ENCODE measurements at places on chromosomes 7 and 10. TPM values are rescaled to one million over a fixed set of nuclear protein-coding genes. Genes with fewer than 3 reads are reported as not detected.

FBH1 gene
- total RNA-seq, result 97.8 TPM

CRPPA gene
- total RNA-seq, result 1.5 TPM

PALD1 gene
- total RNA-seq, result 0.33 TPM

C10orf67 gene
- total RNA-seq, result under 0.01 TPM

OR2A42 gene
- total RNA-seq, result not detected

SCIN gene
- 0.17 TPM for total RNA-seq

OR2A7 gene
- 0.50 TPM for total RNA-seq

PLAU gene
- 60.1 TPM for total RNA-seq

ZNF679 gene
- not detected for total RNA-seq

GIMAP7 gene
- not detected for total RNA-seq

TRPV6 gene
- total RNA-seq, result not detected

CTNNA3 gene
- total RNA-seq, result under 0.01 TPM

VWDE gene
- under 0.01 TPM for total RNA-seq

LRRC4 gene
- 0.33 TPM for total RNA-seq

LIPK gene
- total RNA-seq, result not detected

ACTL6B gene
- not detected for total RNA-seq

NAT16 gene
- total RNA-seq, result not detected

LRIT1 gene
- not detected for total RNA-seq

UPK3B gene
- total RNA-seq, result under 0.01 TPM

CYP3A7 gene
- 37.8 TPM for total RNA-seq

SYT15B gene
- not detected for total RNA-seq

KIFBP gene
- 29.7 TPM for total RNA-seq

LLCFC1 gene
- not detected for total RNA-seq

PAX4 gene
- total RNA-seq, result not detected

AKR1C4 gene
- total RNA-seq, result not detected

PLCE1 gene
- 0.33 TPM for total RNA-seq

CALCR gene
- total RNA-seq, result not detected
